ENCODE measurements at places on chromosomes 2 and 18. TPM values are rescaled to one million over a fixed set of nuclear protein-coding genes. Genes with fewer than 3 reads are reported as not detected.

DNA sequence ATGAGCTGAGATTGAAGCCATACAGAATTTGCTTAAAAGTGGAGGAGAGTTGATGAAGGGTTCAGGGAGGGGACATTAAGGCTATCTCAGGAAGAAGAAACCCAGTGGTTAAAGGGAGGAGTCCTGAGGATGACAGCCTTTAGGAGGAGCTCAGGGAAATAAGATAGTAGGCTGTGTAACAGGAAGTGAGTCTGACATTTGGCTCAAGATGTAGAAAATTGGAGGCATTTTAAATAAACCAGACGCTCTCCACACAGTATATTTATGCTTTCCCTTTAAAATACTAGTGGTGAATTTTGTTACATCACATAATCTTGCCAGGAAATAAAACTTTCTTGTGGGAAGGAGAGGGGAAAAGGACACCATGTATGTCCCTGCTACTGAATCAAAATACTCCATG lies 11.6 kb downstream of the KCNH7 start:
- H3K4me1 ChIP-seq, result no peaks in the 10 kb centered on the region
- H3K27me3 ChIP-seq, result no peaks in the 10 kb centered on the region
- H3K36me3 ChIP-seq, result no peaks in the 10 kb centered on the region
- H3K4me3 ChIP-seq, result no peak overlapping the region
- no peak for DNase-seq

DNA sequence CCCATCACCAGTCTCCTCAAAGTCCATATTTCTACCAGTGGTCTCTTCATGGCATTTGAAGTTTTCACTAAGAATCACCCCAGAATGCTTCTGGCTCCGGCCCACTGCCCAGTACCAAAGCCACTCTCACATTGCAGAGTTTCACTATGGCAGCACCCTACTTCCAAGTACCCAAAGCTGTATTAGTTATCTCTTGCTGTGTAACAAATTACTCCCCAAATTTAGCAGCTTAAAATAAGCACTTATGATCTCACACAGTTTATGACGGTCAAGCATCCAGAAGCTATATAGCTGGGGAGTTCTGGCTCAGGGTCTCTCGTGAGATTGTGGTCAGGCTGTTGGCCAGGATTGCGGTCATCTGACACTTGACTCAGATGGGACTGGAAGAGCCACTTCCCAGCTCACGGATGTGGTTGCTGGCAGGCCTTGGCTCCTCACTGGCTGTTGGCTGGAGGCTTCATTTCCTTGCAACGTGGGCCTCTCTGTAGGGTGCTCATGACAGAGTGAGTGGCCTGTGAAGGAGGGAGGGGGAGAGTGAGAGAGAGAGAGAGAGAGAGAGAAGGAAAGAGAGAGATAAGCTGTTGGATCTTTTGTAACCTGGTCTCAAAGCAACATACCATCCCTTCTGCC lies 189.5 kb downstream of the CTIF start:
- H3K36me3 ChIP-seq, result no peaks in the 10 kb centered on the region
- no peak overlapping the region for H3K4me3 ChIP-seq
- no peak for DNase-seq
- H3K27me3 ChIP-seq, result no peaks in the 10 kb centered on the region

DNA sequence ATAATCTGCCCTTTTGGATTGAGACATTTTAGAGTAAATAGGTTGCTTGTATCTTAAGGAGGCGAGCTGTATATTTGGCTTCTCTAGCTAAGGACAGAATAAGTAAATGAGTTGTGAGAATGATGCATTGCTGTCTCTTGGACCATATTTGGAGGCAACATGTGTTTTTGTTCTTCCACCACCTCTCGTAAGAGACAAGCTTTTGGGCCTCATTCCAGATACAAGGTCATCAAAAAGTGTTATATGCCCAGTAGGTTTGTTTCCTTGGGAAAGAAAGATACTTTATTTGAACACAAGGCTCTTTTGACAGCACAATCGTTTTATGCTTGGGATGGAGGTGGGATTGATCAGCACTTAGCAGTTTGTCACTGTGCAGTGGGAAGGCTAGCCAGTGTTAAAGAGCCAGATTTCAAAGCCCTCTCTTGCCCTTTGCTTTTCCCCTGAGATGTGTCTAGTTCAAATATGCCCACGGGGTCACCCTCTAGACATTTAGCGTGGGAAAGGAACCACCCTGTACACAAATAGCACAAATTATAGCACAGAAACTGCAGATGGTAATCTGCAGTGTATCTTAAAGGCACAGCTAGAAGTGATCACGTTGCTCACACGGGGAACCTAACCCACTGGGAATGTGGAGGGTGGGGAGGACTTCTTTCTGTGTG lies 131.3 kb downstream of the MAP4K4 start:
- H3K27ac ChIP-seq, result no peak overlapping the region
- no peak overlapping the region for H3K4me3 ChIP-seq
- no peaks in the 10 kb centered on the region for H3K27me3 ChIP-seq
- H3K36me3 ChIP-seq, result peaks cover 15% of the 10 kb centered on the region
- peaks cover 65% of the 10 kb centered on the region for H3K4me1 ChIP-seq

- peak overlapping the region; percentile 92 for H3K27ac ChIP-seq
- H3K4me3 ChIP-seq, result peak overlapping the region; percentile 67
- H3K27me3 ChIP-seq, result no peaks in the 10 kb centered on the region
- H3K4me1 ChIP-seq, result peaks cover 76% of the 10 kb centered on the region
- DNase-seq, result peak; percentile 79
Measured at GRCh38 chr2:234446404-234447076, 50.3 kb downstream of the ARL4C start.

DNA sequence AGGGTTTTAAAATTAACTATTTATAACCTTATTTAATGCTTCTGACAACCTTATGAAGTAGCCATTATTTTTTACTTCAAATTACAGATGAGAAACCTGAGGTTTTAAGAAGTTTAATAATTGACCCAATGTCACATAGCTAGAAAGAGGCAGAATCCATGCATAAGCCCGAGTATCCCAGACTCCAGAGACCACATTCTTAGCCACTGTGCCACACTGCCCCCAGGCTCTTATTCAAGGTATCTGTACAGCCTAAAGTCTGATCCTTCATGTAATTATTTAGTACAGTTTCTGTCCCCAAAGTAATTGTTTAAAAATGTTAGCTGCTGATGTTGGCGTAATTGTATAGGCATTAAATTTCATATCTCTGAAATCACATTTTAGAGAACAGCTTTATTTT lies 124.7 kb upstream of the LRRTM1 start:
- H3K4me1 ChIP-seq, result no peaks in the 10 kb centered on the region
- DNase-seq, result no peak
- no peak overlapping the region for H3K27ac ChIP-seq
- no peaks in the 10 kb centered on the region for H3K36me3 ChIP-seq
- H3K4me3 ChIP-seq, result no peak overlapping the region

- H3K36me3 ChIP-seq, result no peaks in the 10 kb centered on the region
- no peak overlapping the region for H3K4me3 ChIP-seq
- no peaks in the 10 kb centered on the region for H3K27me3 ChIP-seq
- H3K4me1 ChIP-seq, result no peaks in the 10 kb centered on the region
Measured at GRCh38 chr2:102764083-102764482, 2.3 kb downstream of the TMEM182 start.

DNA sequence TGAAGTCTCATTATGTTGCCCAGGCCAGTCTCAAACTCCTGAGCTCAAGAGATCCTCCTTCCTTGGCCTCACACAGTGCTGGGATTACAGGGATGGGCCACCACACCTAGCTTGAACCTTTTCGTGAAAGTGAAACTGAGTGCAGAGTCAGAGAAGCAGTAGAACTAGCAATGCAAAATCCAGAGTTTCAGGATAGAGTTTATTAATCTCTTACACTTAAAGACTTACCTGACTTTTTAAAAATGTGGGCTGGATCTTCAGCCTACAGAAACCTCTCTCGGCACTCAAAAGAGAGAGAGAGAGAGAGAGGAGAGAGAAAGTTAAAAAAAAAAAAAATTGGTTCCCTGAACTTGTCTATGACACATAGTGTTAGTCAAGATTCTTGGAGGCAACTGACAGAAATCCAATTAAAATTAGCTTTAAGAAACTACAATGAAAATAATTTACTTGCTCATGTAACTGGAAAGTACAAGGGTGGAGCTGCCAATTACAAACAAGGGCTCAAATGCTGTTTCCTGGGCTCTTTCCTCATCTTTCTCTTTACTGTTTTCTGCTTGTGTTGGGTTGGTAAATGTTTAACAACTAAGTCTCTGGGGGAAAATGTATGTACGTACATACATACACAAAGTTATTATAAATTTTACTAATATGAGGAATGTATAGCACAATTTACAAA lies 98.1 kb upstream of the CERS6 start:
- H3K36me3 ChIP-seq, result no peaks in the 10 kb centered on the region
- H3K4me1 ChIP-seq, result peaks cover 33% of the 10 kb centered on the region

- H3K27me3 ChIP-seq, result no peaks in the 10 kb centered on the region
- no peaks in the 10 kb centered on the region for H3K4me1 ChIP-seq
- H3K27ac ChIP-seq, result no peak overlapping the region
- DNase-seq, result no peak
- no peaks in the 10 kb centered on the region for H3K36me3 ChIP-seq
- H3K4me3 ChIP-seq, result no peak overlapping the region
Measured at GRCh38 chr2:122530814-122531213, 775.4 kb downstream of the TSN start.

GRCh38 chr2:182885771-182886170 lies 19.3 kb upstream of the FRZB start:
- H3K4me1 ChIP-seq, result no peaks in the 10 kb centered on the region
- DNase-seq, result no peak
- no peaks in the 10 kb centered on the region for H3K36me3 ChIP-seq
- no peaks in the 10 kb centered on the region for H3K27me3 ChIP-seq

GRCh38 chr2:26922405-26923188 lies 47.8 kb upstream of the MAPRE3 start:
- no peak overlapping the region for H3K4me3 ChIP-seq
- no peaks in the 10 kb centered on the region for H3K36me3 ChIP-seq
- peaks cover 10% of the 10 kb centered on the region for H3K4me1 ChIP-seq
- no peak overlapping the region for H3K27ac ChIP-seq
- DNase-seq, result peak; percentile 35

- H3K27me3 ChIP-seq, result peaks cover 20% of the 10 kb centered on the region
- H3K4me3 ChIP-seq, result peak within 1 kb of the TSS; percentile 60
- peaks cover 7% of the 10 kb centered on the region for H3K36me3 ChIP-seq
- no peak within 1 kb of the TSS for H3K27ac ChIP-seq
- H3K4me1 ChIP-seq, result peaks cover 5% of the 10 kb centered on the region
Measured at GRCh38 chr18:4455113-4455811, at the start of gene DLGAP1. DLGAP1 (minus strand) TSS chr18:4455307.

GRCh38 chr2:152542337-152542994 lies 174.8 kb downstream of the PRPF40A start:
- no peaks in the 10 kb centered on the region for H3K4me1 ChIP-seq
- H3K27me3 ChIP-seq, result peaks cover 8% of the 10 kb centered on the region
- H3K27ac ChIP-seq, result no peak overlapping the region
- no peak for DNase-seq
- H3K36me3 ChIP-seq, result peaks cover 2% of the 10 kb centered on the region

- H3K27me3 ChIP-seq, result no peaks in the 10 kb centered on the region
- no peak overlapping the region for H3K4me3 ChIP-seq
- H3K4me1 ChIP-seq, result peaks cover 8% of the 10 kb centered on the region
- no peak overlapping the region for H3K27ac ChIP-seq
- no peaks in the 10 kb centered on the region for H3K36me3 ChIP-seq
Measured at GRCh38 chr2:27795868-27796277, 24.4 kb downstream of the MRPL33 start.

- H3K27ac ChIP-seq, result peak overlapping the region; percentile 21
- peak; percentile 21 for DNase-seq
- H3K36me3 ChIP-seq, result peaks cover 8% of the 10 kb centered on the region
Measured at GRCh38 chr2:221571551-221572218, 419 bp downstream of the EPHA4 start.

TUBB8B gene
- total RNA-seq, result not detected

ZDBF2 gene
- total RNA-seq, result 19.8 TPM

EIF4E2 gene
- 42.7 TPM for total RNA-seq

KIAA2012 gene
- not detected for total RNA-seq

TRIM43 gene
- total RNA-seq, result not detected

RBFA gene
- 13.9 TPM for total RNA-seq

RND3 gene
- total RNA-seq, result not detected

RFX8 gene
- total RNA-seq, result 1.4 TPM

GMCL1 gene
- 25.4 TPM for total RNA-seq

Data from activated T-cell treated with anti-CD3 and anti-CD28 coated beads, Interleukin-2, amount 50 U/mL, for 72 hours (primary cell).